ENCODE measurements at places on chromosomes 4 and X. TPM values are rescaled to one million over a fixed set of nuclear protein-coding genes. Genes with fewer than 3 reads are reported as not detected.

The CACNA1F gene
- 0.48 TPM for total RNA-seq

The RNF128 gene
- total RNA-seq = 14.8 TPM

The PPARGC1A gene
- 93.3 TPM for total RNA-seq

The MAGEA11 gene
- total RNA-seq = 0.19 TPM

The FAM9C gene
- total RNA-seq = 0.67 TPM

The DGKQ gene
- total RNA-seq = 17.0 TPM

The SCOC gene
- total RNA-seq = 58.0 TPM

The RAB39B gene
- total RNA-seq = 4.0 TPM

The MXD4 gene
- total RNA-seq = 59.8 TPM

DNA sequence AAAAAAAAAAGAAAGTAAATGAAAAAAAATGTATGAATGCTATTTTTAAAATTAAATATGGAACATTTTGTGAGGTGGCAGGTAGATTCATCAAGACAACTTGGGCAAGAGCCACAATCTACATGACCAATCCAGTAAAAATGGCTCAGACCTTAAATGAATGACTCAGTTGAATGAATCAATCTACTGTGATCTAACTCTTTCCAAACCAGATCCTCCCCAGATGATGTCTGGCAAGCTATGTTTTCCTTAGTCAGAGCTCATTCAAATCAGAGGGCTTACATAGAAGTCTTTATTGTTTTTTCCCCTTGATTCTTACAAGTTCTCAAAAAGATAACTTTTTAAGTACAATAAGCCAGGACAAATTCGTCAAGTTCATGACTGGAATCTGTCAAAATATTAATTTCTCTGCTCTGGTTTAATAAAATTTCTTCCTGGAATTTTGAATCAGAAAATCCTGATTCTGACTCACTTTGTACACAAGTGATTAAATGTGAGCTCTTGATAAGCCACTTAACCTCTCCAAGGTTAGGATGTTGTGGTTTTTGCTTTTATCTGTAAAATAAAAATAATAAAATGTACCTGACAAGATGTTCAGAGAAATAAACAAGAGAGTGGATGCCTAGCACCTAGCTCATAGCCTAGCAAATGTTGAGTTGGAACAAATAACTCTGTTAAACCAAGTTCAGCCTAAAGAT, 105.6 kb upstream of the SMIM31 start:
- no peaks in the 10 kb centered on the region for H3K4me1 ChIP-seq
- H3K27ac ChIP-seq = no peak overlapping the region
- H3K36me3 ChIP-seq = no peaks in the 10 kb centered on the region
- H3K4me3 ChIP-seq = no peak overlapping the region
- DNase-seq = no peak
- H3K27me3 ChIP-seq = peaks cover 5% of the 10 kb centered on the region

GRCh38 chrX:154368630-154369448, 5.6 kb downstream of the FLNA start:
- no peaks in the 10 kb centered on the region for H3K36me3 ChIP-seq
- H3K27ac ChIP-seq = peak overlapping the region; percentile 71
- H3K4me1 ChIP-seq = no peaks in the 10 kb centered on the region
- DNase-seq = no peak
- H3K4me3 ChIP-seq = peak overlapping the region; percentile 68

DNA sequence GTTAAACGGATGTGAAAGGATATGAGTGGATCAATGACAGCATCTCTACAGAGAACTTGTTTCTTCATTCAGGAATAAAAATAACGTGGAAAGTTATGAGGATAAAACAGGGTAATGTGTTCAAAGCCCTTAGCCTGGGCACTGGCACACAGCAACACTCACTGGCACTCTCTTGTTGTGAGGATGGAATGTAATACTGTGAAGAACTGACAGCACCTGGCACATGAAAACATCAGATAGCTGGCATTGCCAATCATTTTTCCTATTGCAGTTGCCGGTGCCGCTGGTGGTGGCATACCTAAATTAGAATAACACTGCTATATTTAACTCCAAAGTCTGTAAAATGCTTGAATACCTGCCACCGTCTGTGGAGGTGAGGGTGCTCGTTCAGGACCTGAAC, 1061.2 kb downstream of the DMD start:
- no peak for DNase-seq
- H3K4me1 ChIP-seq = no peaks in the 10 kb centered on the region
- H3K4me3 ChIP-seq = no peak overlapping the region
- no peaks in the 10 kb centered on the region for H3K27me3 ChIP-seq

DNA sequence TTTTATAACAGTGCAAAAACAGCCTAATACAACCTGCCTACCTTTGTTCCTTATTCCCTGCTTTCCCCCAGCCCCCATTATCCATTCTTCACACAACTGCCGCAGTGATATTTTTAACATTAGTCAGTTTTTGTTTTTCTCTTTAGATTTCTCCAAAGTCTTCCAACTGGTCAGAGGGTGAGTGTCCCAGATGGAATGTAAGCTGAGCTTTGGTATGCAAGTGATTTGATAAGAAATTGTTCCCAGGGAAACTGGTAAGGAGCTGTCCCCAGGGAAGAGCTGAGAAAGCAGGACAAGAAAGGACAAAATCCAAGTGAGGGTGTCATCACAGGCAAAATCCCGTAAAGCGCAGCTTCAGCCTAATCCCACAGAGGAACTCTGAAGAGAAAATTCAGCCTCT, 475.5 kb upstream of the ADGRL3 start:
- H3K4me1 ChIP-seq = peaks cover 9% of the 10 kb centered on the region
- H3K36me3 ChIP-seq = no peaks in the 10 kb centered on the region
- no peak overlapping the region for H3K4me3 ChIP-seq

- no peak overlapping the region for H3K4me3 ChIP-seq
- no peaks in the 10 kb centered on the region for H3K36me3 ChIP-seq
- H3K4me1 ChIP-seq = no peaks in the 10 kb centered on the region
- DNase-seq = no peak
- H3K27ac ChIP-seq = no peak overlapping the region
Observed at GRCh38 chrX:37627602-37628001, 56.1 kb downstream of the LANCL3 start.

DNA sequence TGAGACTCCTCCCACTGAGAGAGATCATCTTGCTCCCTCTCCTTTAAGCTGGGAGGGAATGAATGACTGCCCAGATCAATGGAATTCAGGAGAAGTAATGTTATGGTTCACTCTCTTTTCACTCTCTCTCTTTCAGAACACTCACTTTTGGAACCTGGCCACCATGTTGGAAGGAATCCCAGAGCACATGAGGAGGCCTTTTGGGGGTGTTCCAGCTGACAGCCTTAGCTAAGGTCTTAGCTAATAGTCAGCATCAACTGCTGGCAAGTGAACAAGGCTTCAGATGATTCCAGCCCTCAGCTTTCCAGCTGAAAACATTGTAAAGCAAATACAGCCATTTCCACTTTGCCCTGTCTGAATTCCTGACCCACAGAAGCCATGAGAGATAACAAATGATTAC, 124.0 kb upstream of the CLNK start:
- no peaks in the 10 kb centered on the region for H3K27me3 ChIP-seq
- peaks cover 8% of the 10 kb centered on the region for H3K4me1 ChIP-seq
- no peaks in the 10 kb centered on the region for H3K36me3 ChIP-seq
- H3K27ac ChIP-seq = no peak overlapping the region
- no peak for DNase-seq

- peaks cover 4% of the 10 kb centered on the region for H3K36me3 ChIP-seq
- H3K27me3 ChIP-seq = no peaks in the 10 kb centered on the region
- DNase-seq = no peak
- no peak overlapping the region for H3K27ac ChIP-seq
Observed at GRCh38 chrX:153446950-153447580, 1.2 kb upstream of the TREX2 start.

DNA sequence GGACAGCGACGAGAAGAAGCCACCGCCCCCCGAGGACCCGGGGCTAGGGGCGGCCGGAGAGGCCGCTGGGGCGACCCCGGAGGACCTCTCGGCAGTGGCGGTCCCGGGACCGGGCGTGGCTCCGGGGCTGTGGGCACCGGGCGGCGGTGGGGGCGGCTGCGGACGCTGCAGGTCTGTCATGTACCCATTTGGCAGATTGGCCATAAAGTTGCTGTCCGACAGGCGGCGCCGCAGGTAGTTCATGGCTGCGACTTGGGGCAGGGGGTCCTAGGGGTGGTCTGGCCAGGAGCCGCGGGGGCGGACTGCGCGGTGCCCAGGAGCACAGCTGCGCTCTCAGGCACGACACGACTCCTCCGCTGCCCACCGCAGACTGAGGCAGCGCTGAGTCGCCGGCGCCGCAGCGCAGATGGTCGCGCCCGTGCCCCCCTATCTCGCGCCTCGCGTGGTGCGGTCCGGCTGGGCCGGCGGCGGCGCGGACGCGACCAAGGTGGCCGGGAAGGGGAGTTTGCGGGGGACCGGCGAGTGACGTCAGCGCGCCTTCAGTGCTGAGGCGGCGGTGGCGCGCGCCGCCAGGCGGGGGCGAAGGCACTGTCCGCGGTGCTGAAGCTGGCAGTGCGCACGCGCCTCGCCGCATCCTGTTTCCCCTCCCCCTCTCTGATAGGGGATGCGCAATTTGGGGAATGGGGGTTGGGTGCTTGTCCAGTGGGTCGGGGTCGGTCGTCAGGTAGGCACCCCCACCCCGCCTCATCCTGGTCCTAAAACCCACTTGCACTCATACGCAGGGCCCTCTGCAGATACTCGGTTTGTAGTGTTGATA, at the start of gene SYN1:
SYN1 (minus strand) TSS at position 372 of the 817 bp plus-strand sequence; CDS start at position 243, 129 bp downstream.
- H3K36me3 ChIP-seq = no peaks in the 10 kb centered on the region
- DNase-seq = peak; percentile 87
- peaks cover 52% of the 10 kb centered on the region for H3K27me3 ChIP-seq
- no peak within 1 kb of the TSS for H3K27ac ChIP-seq
- peak within 1 kb of the TSS; percentile 69 for H3K4me3 ChIP-seq

DNA sequence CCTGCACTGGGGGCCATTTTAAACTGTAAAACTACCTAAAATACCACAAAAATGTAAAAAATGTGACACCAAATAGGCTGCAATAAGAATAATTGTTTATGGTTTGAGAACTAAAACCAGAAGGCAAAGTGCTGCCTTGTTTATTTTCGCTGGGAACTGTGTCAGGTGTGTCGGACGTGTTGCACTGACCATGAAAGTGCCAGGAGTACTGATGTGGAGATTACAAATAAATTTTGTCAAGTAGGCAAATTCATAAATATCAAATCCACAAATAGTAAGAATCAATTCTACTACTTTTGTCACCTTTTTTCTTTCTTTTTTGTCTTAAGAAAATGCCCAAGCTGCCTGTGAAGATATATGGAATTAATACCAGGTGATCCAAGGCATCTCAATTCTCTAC, 37.7 kb downstream of the PAPSS1 start:
- no peak overlapping the region for H3K4me3 ChIP-seq
- no peaks in the 10 kb centered on the region for H3K4me1 ChIP-seq
- no peaks in the 10 kb centered on the region for H3K27me3 ChIP-seq
- no peak for DNase-seq
- peaks cover 44% of the 10 kb centered on the region for H3K36me3 ChIP-seq

- H3K27ac ChIP-seq = no peak overlapping the region
- H3K4me3 ChIP-seq = no peak overlapping the region
- DNase-seq = no peak
- peaks cover 11% of the 10 kb centered on the region for H3K4me1 ChIP-seq
Observed at GRCh38 chrX:139831675-139832456, 101.0 kb downstream of the ATP11C start.

DNA sequence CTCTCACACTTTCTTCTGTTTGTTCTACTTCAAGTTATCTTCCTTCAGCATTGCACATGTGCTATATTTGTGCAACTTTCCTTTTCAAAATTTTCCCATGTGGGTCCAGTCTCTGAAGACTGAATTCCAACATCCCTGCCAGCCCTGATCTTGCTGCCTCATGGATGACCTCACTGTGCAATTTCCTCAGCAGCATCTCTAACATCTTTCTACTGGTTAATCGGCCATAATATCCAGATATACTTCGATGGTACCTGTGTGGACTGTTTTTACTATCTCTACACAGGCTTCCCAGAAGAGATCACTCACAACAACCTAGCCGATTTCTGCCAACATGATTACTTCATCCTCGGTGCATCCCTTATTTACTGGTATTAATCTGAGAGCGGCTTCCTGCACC, 41.5 kb downstream of the GPM6A start:
- H3K27me3 ChIP-seq = no peaks in the 10 kb centered on the region
- H3K36me3 ChIP-seq = no peaks in the 10 kb centered on the region
- H3K4me3 ChIP-seq = no peak overlapping the region
- no peaks in the 10 kb centered on the region for H3K4me1 ChIP-seq

DNA sequence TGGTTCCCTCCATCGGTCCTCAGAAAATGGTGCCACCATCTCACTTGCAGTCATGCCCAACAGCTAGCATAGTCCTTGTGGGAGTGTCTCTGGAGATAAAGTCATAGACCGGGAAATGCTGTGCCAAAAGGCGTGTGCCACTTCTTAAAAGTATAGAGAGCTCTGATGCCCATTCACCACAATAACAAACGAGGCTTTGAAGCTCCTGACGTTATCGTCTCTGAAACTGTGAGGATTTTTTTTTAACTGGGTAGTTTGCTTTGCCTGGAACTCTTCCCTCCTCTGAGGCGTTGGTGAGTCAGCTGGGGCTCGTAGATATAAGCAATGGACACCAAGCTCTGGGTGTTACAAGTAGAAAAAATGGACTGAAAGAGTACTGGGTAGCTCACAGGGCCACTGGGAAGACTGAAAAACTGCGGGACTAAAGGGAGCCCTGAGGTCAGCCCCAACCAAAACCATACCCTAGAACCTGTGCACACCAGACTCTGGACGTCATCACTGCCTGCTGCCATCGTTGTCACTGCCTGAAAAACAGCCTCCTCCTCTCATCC, 89.4 kb upstream of the TRIM2 start:
- DNase-seq = no peak
- H3K4me1 ChIP-seq = no peaks in the 10 kb centered on the region
- no peak overlapping the region for H3K27ac ChIP-seq
- no peaks in the 10 kb centered on the region for H3K27me3 ChIP-seq
- H3K4me3 ChIP-seq = no peak overlapping the region

GRCh38 chr4:155179216-155179615, 29.2 kb upstream of the NPY2R start:
- H3K36me3 ChIP-seq = no peaks in the 10 kb centered on the region
- no peak overlapping the region for H3K4me3 ChIP-seq
- H3K27me3 ChIP-seq = no peaks in the 10 kb centered on the region
- DNase-seq = no peak
- no peaks in the 10 kb centered on the region for H3K4me1 ChIP-seq
- H3K27ac ChIP-seq = no peak overlapping the region

- H3K27ac ChIP-seq = no peak overlapping the region
- no peak overlapping the region for H3K4me3 ChIP-seq
- no peaks in the 10 kb centered on the region for H3K4me1 ChIP-seq
- H3K36me3 ChIP-seq = no peaks in the 10 kb centered on the region
- no peak for DNase-seq
Observed at GRCh38 chr4:146900295-146900694, 45.4 kb downstream of the TTC29 start.

GRCh38 chrX:56130031-56130430, 102.1 kb upstream of the KLF8 start:
- no peaks in the 10 kb centered on the region for H3K4me1 ChIP-seq
- no peak overlapping the region for H3K27ac ChIP-seq
